ENCODE measurements at places on chromosomes 1 and 21. TPM values are rescaled to one million over a fixed set of nuclear protein-coding genes. Genes with fewer than 3 reads are reported as not detected.

The BSND gene
- total RNA-seq: not detected

The FCAMR gene
- total RNA-seq: not detected

GRCh38 chr1:156658945-156659574 is 17.1 kb downstream of the BCAN start:
- DNase-seq: no peak

DNA sequence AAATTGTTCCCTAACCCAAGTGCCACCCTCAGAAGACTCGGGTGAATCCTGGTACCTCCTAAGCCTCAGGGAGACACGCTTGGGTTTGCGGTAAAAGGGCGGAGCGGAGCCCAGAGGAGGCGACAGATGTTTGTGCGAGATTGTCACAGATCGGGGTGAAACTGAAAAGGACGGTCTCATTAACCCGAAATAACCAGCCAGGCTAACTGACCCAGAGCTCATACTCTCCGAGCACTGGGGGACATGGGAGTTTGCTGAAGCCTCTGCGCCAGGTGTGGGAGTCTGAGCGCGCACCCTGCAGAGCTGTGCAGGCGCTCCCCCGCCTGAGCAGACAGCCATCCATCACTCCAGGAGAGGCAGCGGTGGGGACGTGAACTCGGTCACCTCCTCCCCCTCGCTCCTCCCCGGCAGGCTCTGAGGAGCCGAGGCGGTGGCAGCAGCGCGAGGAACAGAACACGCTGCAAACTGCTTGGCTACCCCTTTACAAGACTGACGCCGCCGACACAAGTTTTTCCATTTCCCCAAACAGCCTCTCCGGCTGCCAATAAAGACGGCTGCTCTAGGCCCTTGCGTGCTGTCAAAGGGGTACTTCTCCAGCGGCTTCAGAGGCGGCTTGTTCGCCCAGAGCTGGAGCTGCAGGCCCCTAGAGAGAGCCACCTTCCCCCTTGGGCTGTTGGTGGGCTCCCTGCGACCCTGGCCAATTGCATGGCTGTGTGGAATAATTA is 43.5 kb downstream of the RRAGC start:
- DNase-seq: no peak

- DNase-seq: no peak
Observed at GRCh38 chr1:150513351-150513791, 2.2 kb upstream of the FALEC start.

- DNase-seq: no peak
Observed at GRCh38 chr1:45230537-45230936, 24.1 kb upstream of the ZSWIM5 start.

GRCh38 chr1:9596415-9597123 is 7.9 kb downstream of the TMEM201 start:
- no peak for DNase-seq

GRCh38 chr1:20742671-20743070 is 10.2 kb upstream of the SH2D5 start:
- no peak for DNase-seq

GRCh38 chr1:196372896-196373536 is 235.2 kb downstream of the KCNT2 start:
- DNase-seq: no peak
